ENCODE measurements at places on chromosomes 7 and 10. TPM values are rescaled to one million over a fixed set of nuclear protein-coding genes. Genes with fewer than 3 reads are reported as not detected.

DNA sequence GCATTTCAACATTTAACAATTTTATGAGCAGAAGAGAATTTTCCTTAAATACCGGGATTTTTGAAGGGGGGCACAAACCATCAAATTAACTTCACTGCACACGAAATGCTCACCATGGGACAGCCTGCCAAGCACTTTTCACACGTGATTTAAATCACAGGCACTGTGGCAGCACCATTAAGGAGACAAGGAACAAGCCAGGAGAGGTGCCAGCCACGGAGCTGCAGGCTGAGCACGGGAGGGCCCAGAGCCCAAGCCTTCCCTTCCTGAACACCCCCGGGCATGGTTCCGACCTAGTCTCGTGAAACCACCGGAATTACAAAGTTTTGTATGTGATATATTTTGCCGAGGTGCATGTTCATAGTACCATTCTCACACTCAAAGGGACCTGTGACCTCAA, 13.4 kb downstream of the PITRM1 start:
- no peak for DNase-seq

DNA sequence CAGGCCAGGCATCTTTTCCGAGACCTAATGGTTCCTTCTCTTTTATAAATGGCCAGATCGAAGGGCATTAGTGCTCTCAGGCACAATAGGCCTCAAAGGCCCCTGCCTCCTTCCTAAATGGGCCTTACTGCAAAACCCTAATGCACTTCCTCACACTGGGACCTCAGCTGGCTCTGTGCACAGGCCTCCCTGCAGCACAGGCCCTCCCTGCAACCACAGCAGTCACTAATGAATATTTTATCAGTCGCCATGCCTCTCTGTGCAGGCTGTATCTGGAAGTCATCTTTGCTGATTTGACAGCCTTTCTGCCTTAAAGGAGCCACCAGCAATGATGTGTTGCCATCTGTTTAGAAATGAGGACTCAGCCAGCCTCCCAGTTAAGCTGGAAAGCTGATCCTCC, 54.9 kb upstream of the SDK1 start:
- no peak for DNase-seq

DNA sequence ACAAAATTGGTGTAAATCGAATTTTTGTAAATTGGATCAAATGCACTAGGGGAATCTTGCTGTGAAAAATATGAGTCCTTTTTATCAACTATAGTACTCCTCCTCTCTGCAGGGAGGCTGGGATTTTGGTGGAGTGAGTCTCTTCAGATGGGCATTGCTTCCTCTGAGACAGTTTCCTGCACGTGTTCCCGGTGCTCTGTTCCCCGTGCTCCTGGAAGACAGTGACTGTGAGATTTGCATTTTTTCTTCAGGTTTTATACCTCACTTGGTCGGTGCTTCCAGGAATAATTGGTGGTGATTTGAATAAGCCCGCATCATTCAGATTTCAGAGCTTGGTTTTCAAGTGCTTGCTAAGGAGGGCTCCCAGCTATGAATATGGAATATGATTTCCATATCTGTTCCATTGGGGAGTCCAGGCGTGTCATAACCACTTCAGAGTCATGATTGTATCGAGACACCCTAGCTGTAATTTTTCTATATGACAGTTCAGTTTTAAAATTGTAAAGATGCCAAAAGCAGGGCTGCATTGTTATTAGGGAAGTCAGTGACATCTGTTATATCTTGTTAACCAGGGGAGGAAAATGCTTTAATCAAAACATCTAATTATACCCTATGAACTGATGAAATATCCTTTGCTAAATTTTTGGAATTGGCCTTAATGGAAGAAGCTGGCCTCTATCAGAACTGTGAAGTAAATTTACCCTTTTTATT, 12.3 kb downstream of the AUTS2 start:
- DNase-seq: no peak

GRCh38 chr7:2014391-2015241, 218.1 kb downstream of the MAD1L1 start:
- DNase-seq: no peak

- no peak for DNase-seq
Observed at GRCh38 chr7:44534087-44534486, 7.0 kb downstream of the NPC1L1 start.

- no peak for DNase-seq
Observed at GRCh38 chr7:157441023-157441399, 104.2 kb downstream of the DNAJB6 start.

DNA sequence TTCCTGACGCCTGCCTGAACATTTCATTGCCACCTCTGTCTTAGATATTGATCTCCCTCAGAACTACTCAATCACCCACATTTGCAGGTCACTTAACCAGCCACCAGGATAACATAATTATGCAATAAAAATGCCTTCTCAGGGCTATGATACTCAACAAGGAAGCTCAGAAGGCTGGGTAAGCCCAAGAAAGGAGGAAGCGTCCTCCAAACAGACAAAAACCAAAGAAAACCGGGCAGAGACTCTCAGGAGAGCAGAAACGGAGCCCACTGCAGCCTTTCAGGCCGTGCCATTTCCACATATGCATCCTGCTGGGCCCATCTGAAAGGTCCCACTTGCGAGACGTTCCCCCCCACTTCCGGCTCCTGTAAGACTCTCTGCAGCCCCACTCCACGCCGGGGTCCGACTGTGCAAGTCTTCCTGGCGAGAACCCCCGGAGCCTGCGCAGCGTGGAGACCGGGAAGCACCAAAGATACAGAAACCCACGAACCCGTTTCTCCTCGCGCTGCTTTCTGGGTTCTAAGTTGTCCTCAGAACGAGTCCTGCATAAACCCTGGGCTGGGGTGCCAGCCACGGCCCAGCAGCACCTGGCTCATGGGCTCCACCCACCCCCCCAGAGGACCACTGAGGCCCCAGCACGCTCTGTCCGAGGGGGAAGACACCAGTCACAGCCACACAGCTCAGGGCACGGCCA, 83.7 kb downstream of the DIP2C start:
- DNase-seq: no peak

Gene GARIN1A
- polyA plus RNA-seq: 0.67 TPM

DNA sequence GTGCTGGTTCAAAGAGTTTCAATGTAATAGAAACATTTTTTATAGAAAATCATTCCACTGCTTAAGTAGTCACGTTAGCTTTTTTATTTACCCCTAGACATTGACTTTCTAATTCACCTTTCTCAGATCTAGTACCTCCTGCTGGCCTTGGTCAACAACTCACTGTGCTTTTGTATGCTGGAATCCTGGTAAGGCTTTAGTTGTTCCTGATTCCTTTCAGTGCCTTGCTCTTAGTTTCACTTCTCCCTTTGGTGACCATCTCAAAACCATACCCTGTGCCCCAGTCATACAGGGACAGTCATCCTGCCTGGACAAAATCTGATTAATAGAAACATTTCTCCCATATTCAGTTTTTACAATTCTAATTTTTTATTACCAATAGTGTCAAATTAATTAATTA, 130.2 kb downstream of the GPR37 start:
- DNase-seq: no peak

Gene NUTM2A
- polyA plus RNA-seq: 0.36 TPM

DNA sequence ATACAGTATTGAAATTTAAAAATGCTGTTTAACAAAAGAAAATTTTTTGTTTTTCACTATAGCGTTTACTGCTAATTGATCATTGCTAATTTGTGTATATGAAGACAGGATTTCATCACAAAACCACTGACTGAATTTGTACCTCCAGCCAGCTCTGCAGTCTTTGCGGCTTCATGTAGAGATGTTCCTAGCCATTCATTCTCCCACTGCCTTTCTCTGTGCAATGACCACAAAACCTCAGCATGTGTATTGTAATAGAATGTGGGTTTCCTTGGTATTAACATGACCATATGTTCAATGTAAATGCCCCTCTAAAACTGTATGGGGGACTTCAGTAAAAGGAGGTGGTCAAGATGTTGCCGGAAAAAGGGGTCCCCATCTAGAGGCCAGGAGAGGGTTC, 81.1 kb upstream of the STEAP1B start:
- DNase-seq: no peak

Gene PTPRE
- polyA plus RNA-seq: 0.12 TPM

Data from BJ (cell line).